Stimulated activated CD4-positive, alpha-beta T cell treated with anti-CD3 and anti-CD28 coated beads, Interleukin-1b, Interleukin-23, amount 100 ng/mL, for 1 hour (primary cell): ENCODE measurements at places on chromosomes 4 and X.

- DNase-seq, result no peak
Measured at GRCh38 chr4:146059865-146060264, 115.7 kb upstream of the LSM6 start.

GRCh38 chrX:22760513-22761057, 239.2 kb upstream of the DDX53 start:
- DNase-seq, result no peak

GRCh38 chr4:7542781-7543180, 108.1 kb upstream of the PSAPL1 start:
- no peak for DNase-seq

- DNase-seq, result no peak
Measured at GRCh38 chr4:144740316-144740715, 94.4 kb downstream of the HHIP start.

- DNase-seq, result no peak
Measured at GRCh38 chr4:153612878-153613277, 71.2 kb upstream of the TLR2 start.

DNA sequence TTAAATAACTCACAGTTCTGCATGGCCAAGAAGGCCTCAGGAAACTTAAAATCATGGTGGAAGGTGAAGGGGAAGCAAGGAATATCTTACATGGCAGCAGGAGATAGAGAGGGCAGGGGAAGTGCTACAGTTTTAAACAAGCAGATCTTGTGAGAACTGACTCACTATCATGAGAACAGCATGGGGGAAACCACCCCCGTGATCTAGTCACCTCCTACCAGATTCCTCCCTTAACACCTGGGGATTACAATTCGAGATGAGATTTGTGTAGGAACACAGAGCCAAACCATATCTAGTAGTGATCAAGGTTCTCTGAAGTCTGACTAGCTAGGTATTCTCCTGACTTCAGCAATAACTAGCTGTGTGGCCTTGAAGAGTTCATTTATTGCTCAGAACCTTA, 56.0 kb downstream of the BANK1 start:
- no peak for DNase-seq

- no peak for DNase-seq
Measured at GRCh38 chrX:39936886-39937770, 160.6 kb downstream of the BCOR start.

GRCh38 chr4:56666279-56666678, 14.8 kb downstream of the HOPX start:
- DNase-seq, result no peak

GRCh38 chr4:128776794-128777216, 32.7 kb upstream of the JADE1 start:
- no peak for DNase-seq

- no peak for DNase-seq
Measured at GRCh38 chr4:127124919-127125318, 507.8 kb upstream of the INTU start.

DNA sequence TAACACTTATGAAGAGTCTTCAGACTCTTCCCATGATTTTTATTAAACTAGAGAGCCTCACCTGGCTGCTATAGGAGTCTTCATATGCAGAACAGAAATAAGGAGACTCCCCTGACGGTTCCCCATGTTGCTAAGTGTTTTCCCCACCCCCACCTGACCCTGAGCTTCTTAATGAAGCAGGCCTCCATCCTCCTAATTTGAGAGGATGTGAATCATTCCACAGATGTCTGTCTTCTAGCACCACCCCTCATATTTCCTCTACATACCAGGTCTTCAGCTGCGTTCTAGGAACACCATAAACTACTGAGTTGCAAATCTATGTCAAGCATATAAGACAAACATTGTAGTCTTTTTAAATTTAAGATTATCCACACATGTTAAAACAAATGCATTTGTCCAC, 36.9 kb downstream of the RP2 start:
- no peak for DNase-seq

- DNase-seq, result no peak
Measured at GRCh38 chrX:10582215-10582733, 38.1 kb downstream of the MID1 start.

- no peak for DNase-seq
Measured at GRCh38 chr4:83390944-83391343, 56.3 kb upstream of the HPSE start.

DNA sequence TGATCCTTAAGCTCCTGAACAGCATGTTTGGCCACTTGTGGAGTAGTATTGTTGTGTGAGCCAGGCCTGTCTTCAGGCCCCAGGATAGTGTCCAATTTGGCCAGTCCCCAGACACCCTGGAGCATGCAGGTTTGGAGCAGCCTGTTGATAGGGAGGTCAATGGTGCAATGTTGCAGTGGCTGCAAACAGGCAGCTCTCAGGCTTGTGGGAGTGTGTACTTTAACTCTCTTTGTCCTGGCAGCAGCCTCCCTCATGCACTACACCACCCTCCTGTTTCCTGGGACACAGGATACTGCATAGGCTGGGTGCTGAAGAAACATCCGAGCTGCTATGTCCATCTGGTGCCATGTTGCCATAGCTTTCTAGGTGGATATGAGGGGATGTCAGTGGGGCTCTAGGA, 24.0 kb downstream of the TECRL start:
- no peak for DNase-seq

DNA sequence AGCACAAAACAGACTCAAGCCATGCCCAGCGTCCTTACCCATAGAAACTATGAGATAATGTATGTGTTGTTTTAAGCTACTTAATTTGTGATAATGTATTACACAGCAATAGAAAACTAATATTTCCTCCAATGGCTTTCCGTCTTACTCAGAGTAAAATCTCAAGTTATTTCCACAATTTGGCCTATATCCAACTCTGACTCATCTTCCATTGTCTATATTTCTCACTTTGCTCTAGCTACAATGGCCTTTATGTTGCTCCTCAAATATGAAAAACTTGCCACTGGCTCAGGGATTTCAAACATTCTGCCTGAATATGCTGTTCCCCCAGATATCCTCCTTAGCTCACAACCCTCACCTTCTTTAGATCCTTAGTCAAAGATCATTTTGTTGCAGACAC, 31.6 kb downstream of the IQCM start:
- DNase-seq, result no peak

GRCh38 chrX:9562851-9563250, 98.0 kb downstream of the TBL1X start:
- DNase-seq, result no peak

- no peak for DNase-seq
Measured at GRCh38 chr4:53608649-53609048, 17.4 kb upstream of the LNX1 start.

DNA sequence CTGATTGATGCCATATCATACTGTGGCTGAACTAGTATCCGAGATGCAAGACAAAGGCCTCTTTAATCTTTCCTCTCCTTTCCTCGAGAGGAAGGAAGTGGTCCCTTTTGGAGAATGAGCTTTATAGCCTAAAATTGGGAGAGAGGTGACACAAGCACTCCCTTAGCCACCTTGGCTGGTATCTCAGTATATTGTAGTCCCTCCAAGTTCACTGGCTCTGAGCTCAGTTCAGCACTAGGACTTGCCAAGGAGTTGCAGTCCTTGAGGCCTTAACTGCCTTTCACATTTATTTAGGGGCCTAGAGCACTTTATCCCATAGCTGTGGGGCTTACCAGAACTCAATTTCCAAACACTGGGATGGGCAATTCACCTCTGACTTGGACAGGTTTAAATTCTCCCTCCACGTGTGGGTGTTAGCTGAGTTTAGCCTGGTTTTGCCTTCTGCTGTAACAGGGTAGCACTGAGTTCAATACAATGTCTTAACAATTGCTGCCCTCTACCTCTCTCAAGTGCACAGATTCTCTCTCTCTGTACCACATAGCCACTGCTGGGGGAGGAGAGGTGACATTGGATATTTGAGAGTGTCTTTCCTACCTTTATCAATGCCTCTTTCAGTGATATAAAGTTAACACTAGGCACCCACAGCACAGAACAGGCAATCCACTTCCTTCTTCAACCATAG, 216.4 kb downstream of the TECRL start:
- DNase-seq, result no peak

DNA sequence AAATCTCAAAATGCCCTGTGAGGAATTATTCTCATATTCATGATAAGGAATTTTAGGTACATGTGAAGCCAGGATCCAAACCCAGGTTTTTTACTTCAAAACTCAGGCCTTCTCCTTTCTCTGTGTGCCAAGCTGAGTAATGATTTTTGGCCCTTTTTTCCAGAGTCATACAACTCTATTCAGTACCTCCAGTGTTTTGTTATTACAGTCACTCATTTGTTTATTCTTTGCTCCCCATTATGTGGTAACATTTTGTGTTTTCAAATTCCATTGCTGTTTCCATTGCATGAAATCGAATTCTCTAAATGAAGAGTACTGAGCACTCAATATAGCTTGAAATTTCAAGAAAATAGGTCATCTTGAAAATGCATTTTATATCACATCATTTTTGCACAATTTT, 315.4 kb downstream of the NR3C2 start:
- DNase-seq, result no peak

- no peak for DNase-seq
Measured at GRCh38 chr4:55884093-55884850, 30.8 kb downstream of the EXOC1 start.

- DNase-seq, result no peak
Measured at GRCh38 chr4:107017443-107018343, 18.4 kb downstream of the DKK2 start.

GRCh38 chr4:28443801-28444412, 1583.3 kb downstream of the STIM2 start:
- DNase-seq, result no peak

DNA sequence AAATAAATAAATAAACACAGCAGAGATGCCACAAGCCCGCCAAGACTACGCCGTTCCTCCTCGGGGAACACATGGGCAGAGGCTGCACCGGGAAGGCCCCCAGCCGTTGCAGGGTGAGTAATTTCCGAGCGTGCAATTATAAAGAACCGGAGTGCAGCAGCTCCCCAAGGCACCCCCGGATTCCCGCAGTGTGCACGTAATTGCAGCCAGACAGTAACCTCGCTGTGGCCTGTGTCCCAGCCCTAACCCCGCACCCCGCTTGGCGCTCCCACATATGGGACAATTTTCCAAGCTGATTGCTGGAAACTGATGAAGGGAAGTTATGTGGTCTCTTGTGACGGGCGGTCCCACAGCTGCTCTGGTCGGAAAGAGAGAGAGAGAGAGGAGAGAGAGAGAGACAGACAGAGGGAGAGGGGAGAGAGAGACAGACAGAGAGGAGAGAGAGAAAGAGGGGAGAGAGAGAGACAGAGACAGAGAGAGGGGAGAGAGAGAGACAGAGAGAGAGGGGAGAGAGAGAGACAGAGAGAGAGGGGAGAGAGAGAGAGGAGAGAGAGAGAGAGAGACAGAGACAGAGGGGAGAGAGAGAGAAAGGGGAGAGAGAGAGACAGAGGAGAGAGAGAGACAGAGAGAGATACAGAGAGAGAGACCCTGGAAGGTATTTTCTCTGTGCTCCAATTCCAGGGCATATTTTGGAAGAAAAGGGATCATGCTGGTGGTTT, 275.4 kb downstream of the SHOX start:
- DNase-seq, result no peak

- no peak for DNase-seq
Measured at GRCh38 chrX:107396783-107397182, 52.7 kb upstream of the FRMPD3 start.
